ENCODE measurements at places on chromosomes 11 and 22. TPM values are rescaled to one million over a fixed set of nuclear protein-coding genes. Genes with fewer than 3 reads are reported as not detected.

GRCh38 chr22:19866665-19867009 is 12.0 kb upstream of the GNB1L start:
- DNase-seq = no peak

DNA sequence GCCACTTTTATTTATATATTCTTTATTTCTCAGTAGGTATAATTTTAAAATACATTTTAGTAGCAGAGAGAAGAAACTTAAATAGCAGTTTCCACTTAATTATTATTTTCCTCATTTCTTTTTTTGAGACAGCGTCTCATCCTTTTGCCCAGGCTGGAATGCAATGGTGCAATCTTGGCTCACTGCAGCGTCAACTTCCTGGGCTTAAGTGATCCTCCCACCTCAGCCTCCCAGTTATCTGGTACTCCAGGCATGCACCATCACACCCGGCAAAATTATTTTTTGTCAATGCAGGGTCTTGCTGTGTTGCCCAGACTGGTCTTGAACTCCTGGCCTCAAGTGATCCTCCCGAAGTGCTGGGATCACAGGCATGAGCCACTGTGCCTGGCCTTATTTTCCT is 38.3 kb downstream of the ATG13 start:
- no peak for DNase-seq

SEPTIN3 gene
- 0.84 TPM for polyA plus RNA-seq

GRCh38 chr11:100235085-100235484 is 452.0 kb upstream of the ARHGAP42 start:
- no peak for DNase-seq

DNA sequence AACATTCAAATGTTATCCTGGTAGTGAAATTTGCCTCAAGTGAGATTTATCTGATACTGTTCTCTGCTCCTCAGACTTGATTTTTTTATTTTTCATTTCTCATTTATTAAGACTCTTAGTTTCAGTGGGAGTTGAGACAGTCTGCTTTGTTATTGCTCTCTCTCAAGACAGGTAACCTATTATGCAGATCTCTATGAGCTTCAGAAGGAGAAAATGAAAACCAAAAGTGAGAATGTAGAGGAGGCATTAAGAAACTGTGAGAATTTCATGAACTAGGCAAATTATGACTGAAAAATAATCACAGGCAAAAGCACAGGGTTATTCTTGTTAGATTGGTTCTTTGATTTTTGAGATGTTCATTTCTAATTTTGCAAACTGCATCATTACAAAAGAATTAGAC is 290.0 kb upstream of the CHORDC1 start:
- DNase-seq = no peak

DNA sequence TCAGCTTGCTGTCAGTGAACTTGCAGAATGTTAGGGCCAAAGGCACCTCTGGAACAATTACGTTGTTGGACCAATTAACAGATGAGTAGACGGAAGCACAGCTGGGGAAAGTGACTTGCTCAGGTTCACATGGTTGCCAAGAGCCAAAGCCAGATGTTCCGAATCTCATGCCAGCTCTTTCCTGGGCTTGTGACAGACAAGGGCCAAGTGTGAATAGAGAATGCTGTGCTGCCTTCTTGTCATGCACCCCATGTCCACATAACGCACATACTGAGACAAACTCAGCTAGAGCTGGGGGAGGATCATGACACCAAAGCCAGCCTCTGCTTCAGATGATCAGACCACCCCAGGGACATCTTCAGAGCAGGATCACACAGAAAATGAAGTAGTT is 616.3 kb downstream of the INSC start:
- DNase-seq = no peak

DNA sequence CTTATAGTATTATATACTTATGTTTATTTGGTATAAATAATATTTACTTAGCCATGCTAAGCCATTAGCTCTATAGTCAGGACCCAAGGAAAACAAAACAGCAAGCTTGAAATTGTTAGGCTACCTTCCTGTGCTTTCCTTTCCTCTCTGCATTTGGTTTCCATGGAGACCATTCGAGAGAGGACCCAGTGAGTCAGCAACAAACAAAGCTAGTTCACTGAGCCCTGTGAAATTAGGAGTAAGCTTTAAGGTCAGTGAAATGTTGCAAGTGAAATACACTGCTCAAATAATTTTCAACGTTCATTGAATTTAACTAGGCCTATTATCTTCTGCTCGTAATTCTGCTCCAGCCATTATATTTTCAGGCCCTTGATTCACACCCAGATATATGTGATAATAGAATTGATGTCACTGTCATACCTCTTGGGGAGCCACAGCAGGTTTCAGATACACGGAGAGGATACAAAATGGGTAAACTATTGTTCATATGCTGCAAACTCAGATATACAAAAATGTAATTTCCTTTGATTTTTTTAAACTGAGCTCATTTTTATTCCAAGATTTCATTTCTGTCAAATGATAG is 9.1 kb upstream of the OR10D3 start:
- DNase-seq = peak; percentile 3

DNA sequence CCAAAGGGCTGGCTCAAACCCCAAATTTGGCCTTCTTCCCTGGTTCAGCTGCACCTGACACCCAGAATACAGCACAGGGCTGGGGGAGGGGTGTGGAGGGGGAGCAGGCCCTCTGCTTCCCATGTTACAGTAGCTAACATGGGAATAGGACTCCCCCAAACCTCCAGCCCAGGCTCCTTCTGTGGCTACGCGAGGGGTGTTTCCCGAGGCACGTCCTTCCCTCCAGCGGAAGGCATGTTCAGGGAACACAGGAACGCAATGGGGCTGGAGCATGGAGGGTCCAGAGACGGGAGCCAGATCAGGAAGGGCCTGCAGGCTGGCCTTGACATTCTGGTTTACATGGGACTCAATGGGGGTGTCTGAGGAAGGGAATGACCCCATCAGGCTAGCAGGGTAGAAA is 11.8 kb upstream of the IGLL1 start:
- DNase-seq = no peak

POU2AF1 gene
- polyA plus RNA-seq = not detected

OR51E1 gene
- polyA plus RNA-seq = not detected

DNA sequence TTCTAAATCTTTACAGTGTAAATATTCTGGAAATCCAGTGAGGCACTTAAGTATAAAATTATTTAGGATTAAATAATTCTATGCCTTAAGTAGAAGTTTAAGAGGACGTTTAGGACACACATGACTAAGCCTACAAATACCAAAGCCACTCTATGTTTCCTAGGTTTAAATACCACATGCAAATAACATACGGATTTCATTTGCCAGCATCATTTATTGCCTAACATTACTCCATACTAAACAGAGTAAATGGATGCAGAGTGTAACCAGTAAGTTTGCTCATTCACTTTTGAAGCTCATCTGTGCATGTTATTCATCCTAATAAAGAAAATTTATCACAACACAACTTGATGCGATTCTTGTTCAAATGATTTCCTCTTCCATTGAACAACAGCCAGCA is 4.1 kb downstream of the BDNF start:
- no peak for DNase-seq

MB gene
- 6.9 TPM for polyA plus RNA-seq

- no peak for DNase-seq
Observed at GRCh38 chr22:43183496-43184277, 3.2 kb downstream of the TTLL12 start.

GRCh38 chr22:43246188-43246587 is 59.3 kb upstream of the TTLL12 start:
- DNase-seq = no peak

GRCh38 chr22:44728761-44729324 is 23.5 kb upstream of the ARHGAP8 start:
- no peak for DNase-seq

PHOX2A gene
- not detected for polyA plus RNA-seq

GNAZ gene
- 2.1 TPM for polyA plus RNA-seq

- no peak for DNase-seq
Observed at GRCh38 chr11:134844838-134845237, 432.8 kb upstream of the B3GAT1 start.
